ENCODE measurements at places on chromosomes 5 and 9.

DNA sequence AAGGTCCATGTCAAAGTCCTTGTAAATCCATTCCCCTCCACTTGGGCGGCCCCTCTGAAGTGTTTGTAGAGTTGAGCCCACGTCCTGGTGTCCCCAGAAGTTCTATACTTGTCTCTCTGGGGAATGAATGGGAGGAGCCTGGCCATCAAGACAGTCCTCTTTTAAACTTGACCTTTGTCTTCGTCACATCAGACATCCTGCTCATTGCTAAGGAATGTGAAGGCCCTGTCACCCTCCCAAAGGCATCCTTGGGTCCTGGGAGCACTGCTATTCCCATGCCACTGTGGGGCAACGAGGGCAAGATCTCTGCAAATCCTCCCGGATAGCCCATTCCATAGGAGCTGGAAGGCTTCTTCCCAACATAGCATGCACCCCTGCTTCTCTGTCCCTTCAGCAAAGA, 235.5 kb downstream of the SLIT3 start:
- DNase-seq: no peak

DNA sequence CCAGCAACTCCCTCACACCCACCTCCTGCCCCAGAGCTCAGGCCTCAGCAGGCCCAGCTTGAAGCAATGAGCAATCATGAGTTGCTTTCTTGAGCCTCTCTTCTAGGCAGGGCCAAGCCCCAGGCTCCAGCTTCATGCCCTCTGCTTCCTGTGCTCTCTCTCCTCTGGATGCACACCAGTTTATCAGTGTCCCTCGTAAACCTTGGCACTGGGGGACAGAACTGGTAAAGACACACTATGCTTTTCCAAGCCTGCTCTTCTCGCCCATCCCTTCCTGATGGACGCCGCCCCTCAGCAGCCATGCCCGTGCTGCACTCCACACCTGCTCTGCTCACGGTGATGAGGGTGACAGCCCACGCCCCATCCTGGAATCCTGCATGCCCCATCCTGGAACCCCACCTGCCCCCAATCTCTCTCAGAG, 49.4 kb upstream of the ORM1 start:
- DNase-seq: no peak

GRCh38 chr5:149834246-149834855, 104.2 kb downstream of the PPARGC1B start:
- DNase-seq: no peak

DNA sequence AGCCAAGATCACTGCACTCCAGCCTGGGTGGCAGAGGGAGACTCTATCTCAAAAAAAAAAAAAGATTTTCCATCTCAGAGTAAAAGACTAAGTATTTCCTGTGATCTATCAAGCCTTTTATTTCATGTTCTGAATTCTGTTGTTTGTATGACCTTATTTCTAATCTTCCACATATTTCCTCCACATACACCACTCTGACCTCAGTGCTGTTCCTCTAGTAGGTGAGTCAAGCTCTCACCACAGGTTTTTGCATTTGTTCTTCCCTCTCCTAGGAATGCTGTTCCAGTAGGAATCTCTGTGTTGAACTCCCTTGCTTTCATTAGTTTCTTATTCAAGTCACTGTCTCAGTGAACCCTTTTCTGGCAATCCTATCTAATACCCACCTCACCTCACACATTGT, 68.1 kb downstream of the INVS start:
- DNase-seq: no peak

DNA sequence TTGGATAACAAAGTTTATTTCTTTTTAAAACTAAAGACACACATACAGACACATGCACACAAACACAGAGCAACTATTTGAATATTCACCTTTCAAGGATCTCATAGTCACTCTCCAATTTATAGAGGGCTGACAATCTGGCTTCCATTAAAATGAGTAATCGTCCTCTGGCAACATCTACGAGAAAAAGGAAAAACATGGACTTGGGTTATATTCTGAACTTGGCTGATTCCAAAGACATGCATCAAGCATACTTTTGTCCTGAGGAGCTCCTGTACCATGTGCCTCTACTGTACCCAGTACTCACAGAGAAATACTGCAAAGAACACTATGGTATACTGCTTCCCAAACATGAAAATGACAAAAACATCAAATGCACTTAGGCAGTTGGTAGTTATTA, 15.4 kb downstream of the IARS1 start:
- DNase-seq: no peak

GRCh38 chr9:78857373-78858225, 560.7 kb downstream of the PSAT1 start:
- DNase-seq: no peak

DNA sequence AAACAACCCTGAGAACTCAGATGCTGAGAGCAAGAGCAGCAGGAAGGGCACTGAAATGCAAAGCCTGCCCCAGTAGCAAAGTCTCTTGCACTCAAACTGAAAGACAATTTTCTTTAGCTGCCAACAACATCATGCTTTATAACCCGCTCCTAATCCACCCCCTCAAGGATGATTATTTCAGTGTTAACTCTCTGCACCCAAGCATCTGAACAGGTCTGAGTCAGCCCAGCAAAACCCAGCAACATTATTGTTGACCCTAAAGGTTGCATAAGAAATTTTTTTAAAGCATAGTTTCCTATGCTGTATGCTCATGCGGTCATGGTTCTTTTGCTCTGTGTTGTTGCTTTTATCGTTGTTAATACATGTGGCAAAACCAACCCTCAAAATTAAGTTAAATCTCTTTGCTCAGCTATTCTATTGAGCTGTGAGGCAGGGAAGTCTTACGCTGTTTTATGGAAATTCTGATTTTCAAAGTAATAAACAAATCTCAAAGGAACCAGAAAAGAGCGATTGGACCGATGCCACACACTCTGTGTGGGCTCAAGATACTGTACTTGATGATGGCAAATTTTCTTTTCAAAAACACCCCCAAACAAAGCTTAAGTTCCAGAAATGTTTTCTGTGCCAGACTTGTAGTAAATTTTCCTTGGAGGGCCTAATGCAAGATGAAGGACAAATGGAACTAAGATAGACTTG, 440.6 kb upstream of the MPDZ start:
- no peak for DNase-seq

GRCh38 chr5:107325866-107326265, 344.9 kb downstream of the EFNA5 start:
- DNase-seq: no peak

DNA sequence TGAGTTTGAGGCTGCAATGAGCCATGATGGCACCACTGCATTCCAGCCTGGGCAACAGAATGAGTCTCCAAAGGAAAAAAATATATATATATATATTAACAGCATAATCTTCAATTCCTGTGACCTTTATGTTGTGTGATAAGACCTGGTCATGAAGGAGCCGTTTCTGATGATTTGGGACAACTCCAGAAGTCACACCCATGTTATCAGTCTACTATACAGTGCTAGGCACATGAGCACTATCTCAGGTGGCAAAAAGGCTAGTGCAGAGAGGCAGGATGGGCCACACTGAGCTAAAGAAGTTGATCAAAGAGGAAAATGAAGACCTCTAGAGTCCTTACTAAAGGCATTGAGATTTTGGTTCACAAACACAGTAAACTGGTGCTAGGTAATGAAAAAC, 205.0 kb upstream of the RAD23B start:
- DNase-seq: no peak

DNA sequence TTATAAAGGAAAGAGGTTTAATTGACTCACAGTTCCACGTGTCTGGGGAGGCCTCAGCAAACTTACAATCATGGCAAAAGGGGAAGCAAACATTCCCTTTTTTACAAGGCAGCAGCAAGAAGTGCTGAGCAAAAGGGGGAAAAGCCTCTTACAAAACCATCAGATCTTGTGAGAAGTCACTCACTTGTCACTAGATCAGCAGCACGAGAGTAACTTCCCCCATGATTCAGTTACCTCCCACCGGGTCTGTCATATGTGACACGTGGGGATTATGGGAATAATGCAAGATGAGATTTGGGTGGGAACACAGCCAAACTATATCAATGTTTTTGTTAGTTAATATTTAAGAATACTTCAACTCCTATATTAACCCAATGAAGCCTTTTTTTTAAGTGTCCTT, 275.2 kb upstream of the CDH9 start:
- DNase-seq: no peak

Data from T-helper 2 cell (primary cell).